ENCODE measurements at places on chromosomes 11 and 22.

DNA sequence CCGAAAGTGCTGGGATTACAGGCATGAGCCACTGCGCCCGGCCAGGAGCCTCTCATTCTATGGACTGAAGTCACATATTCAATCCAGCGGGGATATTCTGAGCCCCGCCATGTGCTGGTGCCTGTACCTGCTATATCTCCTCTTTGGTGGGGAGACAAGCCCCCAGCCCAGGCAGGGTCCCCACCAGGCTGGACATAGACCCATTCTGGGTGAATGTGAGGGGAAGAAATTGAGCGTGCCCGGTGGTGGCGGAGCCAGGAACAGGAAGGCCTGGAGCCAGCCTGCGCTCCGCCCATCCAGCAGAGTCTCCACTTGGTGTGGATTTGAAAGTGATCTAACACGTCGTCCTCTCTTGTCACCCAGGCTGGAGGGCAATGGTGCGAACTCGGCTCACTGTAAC lies 38.0 kb upstream of the CSNK1E start:
- DNase-seq = no peak

DNA sequence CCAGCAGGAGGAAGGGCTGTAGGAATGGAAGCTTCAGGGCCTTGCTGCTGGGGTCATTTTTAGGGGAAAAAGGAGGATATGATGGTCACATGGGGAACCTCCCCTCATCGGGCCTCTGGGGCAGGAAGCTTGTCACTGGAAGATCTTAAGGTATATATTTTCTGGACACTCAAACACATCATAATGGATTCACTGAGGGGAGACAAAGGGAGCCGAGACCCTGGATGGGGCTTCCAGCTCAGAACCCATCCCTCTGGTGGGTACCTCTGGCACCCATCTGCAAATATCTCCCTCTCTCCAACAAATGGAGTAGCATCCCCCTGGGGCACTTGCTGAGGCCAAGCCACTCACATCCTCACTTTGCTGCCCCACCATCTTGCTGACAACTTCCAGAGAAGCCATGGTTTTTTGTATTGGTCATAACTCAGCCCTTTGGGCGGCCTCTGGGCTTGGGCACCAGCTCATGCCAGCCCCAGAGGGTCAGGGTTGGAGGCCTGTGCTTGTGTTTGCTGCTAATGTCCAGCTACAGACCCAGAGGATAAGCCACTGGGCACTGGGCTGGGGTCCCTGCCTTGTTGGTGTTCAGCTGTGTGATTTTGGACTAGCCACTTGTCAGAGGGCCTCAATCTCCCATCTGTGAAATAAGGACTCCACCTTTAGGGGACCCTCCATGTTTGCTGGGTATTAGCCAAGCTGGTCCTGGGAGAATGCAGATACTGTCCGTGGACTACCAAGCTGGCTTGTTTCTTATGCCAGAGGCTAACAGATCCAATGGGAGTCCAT lies 14.1 kb downstream of the IL10RA start:
- no peak for DNase-seq

- DNase-seq = no peak
Measured at GRCh38 chr11:1728931-1729691, 21.3 kb downstream of the IFITM10 start.

GRCh38 chr11:3962406-3962840 lies 107.0 kb downstream of the STIM1 start:
- no peak for DNase-seq

DNA sequence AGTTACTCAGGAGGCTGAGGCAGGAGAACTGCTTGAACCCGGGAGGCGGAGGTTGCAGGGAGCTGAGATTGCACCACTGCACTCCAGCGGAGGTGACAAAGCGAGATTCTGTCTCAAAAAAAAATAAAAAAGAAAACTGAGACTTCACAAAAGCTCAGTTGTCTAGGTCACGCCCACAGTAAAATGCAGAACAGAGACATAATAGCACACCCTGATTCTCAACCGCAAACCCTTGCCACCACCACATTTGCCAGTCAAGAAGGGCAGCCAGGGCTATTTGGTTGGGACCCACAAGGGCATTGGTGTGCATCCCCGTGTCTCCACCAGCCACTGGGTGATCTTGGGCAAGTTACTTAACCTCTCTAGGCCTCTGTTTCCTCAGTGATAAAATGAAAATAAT lies 25.4 kb downstream of the CREB3L1 start:
- no peak for DNase-seq

DNA sequence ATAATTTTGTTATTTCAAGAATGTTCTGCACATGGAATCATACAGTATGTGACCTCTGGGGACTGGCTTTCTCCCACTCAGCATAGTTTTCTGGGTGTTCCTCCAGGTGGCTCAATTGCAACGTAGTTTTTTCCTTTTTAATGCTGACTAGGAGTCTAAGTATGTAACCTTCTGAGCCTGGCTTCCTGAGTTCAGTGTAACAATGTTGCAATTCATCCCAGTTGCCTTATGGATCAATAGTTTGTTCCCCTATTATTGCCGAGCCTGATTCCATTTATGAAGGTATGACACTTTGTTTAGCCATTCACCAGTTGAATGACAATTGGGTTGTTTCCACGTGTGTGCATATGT lies 128.3 kb downstream of the CRYBB2 start:
- no peak for DNase-seq

DNA sequence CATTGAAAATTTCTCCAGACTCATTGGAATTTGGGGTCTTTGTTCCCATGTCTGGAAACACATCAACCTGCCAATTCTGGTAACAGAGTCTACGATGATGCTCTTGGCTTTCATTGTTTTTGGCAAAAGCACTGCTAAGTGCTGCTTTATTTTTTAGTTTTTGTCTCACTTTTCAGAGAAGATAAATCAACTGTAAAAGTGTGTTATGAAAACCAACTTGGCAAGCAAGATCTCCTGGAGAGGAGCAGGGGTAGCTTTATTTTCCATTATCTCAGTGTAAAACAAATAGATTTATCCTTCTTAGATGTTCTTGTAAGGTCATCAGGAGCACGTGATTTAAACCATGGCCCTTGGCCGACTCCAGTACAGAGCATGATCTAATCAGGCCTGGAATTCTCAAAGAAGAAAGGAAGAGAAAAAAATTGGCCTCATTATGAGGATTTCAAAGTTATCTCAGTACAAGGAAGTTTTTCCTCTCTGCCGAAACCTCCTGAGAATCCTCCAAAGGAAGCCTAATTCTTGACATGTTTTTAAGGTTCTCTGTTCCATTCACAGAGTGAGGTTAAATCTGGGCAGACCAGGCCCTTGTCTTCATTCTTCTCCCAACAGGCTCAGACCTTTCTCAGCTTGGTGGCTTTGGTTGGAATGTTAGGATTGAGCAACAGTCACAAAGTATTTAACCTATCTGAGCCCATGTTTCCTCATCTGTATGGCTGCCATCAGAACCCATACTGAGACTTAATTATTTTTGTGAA lies 16.4 kb upstream of the PAMR1 start:
- DNase-seq = no peak

Data from stimulated activated CD8-positive, alpha-beta memory T cell treated with anti-CD3 and anti-CD28 coated beads, Interleukin-2, amount 100 ng/mL, for 1 hour (primary cell).